ENCODE measurements at places on chromosomes 13 and 19. TPM values are rescaled to one million over a fixed set of nuclear protein-coding genes. Genes with fewer than 3 reads are reported as not detected.

The KIR3DL2 gene
- 0.18 TPM for total RNA-seq

- no peak overlapping the region for H3K27ac ChIP-seq
- no peaks in the 10 kb centered on the region for H3K27me3 ChIP-seq
- no peaks in the 10 kb centered on the region for H3K36me3 ChIP-seq
- DNase-seq = no peak
- H3K4me3 ChIP-seq = no peak overlapping the region
- peaks cover 13% of the 10 kb centered on the region for H3K4me1 ChIP-seq
These were observed 277.1 kb downstream of the KLF5 start for GRCh38 chr13:73335944-73336343.

The FFAR2 gene
- not detected for total RNA-seq

DNA sequence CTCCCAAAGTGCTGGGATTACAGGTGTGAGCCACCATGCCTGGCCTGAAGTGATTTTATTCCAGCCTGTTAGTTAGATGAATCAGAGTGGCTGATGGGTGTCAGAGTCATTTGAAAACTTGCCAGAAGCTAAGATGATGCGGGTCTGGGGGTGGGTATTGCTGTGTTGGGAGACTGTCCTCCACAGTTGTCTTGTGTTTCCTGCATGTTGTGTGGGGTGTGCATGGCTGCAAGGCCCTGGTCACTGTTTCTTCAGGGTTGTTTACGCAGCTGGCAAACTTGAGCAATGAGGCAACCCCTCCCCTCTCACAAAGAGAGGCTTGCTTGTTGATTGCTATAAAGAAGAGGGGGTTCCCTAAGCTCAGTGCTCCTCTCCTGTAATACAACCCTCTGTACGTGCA is 71.8 kb downstream of the TRPM4 start:
- DNase-seq = no peak
- H3K4me3 ChIP-seq = no peak overlapping the region
- H3K27ac ChIP-seq = no peak overlapping the region
- H3K27me3 ChIP-seq = peaks cover 11% of the 10 kb centered on the region
- peaks cover 17% of the 10 kb centered on the region for H3K4me1 ChIP-seq

DNA sequence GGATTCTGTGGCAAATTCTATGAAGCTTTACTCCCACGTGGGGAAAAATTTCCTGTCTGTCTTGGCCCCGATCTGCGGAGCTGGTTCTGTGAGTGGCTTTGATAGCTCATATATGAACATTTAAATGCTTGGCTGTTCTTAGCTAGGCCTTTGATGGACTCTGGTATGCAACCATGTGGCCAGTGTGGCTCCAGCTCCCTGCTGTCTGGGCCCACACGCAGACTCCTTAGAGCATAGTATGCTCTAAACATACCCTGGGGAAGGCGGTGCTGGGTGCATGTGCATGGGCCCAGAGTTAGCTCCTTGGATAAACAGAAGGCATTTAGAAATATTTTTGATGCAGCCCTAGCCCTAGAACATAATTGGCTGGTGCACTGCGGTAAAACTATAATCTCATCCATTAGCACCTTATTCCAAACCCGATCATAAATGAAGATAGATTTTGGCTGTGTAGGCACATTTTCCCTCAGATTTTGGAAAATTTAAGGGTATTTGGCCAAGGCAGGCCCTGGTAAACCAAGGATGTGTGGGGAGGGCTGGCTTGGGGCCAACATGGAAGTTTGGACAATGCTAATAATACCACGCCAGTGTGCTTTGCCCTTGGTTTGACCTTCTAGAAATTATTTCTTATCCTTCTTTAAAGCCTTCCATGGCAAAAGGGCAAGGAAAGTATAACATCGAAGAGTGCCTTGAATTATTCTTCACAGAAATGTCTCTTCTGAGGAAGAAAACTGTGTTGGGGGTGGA is 153.5 kb downstream of the LMO7 start:
- H3K4me3 ChIP-seq = no peak overlapping the region
- no peak for DNase-seq
- peaks cover 8% of the 10 kb centered on the region for H3K36me3 ChIP-seq
- H3K27me3 ChIP-seq = no peaks in the 10 kb centered on the region
- no peak overlapping the region for H3K27ac ChIP-seq

GRCh38 chr19:38152461-38153379 is 71.3 kb downstream of the DPF1 start:
- no peaks in the 10 kb centered on the region for H3K4me1 ChIP-seq
- H3K4me3 ChIP-seq = no peak overlapping the region
- DNase-seq = no peak
- H3K27me3 ChIP-seq = no peaks in the 10 kb centered on the region

DNA sequence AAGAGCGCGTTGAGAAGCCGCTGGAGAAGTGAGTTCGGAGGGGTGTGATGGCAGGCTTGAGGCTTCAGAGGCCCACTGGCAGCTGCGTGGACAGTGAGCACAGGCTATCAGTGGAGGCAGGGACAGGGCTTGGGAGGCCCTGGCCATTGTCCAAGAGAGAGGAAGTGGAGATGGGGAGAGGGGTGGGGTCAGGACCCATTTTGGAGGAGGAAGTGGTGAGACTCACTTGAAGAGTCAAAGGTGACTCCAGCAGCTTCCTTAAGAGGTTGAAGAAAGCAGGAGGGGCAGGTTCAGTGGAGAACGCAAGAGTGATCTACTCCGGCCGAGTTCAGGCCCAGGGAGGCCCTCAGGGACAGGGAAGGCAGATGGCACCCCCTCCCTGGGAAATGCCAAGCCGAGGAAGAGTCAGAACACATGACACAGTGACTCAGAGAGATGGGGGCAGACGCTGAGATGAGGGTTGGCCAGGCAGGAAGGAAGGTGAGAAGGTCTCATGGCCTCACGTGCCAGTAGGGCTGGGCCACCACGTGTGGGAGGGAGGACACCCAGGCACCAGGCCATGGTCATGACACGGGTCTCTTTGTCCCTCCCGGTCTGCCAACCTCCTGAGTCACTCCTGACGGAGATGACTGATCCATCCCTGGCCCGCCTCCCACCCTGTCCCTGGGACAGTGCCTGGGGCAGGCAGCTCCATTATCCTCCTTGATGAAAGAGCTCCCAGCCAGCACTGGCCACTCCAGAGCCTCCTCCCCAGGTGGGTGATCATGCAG is 10.1 kb upstream of the CD22 start:
- peak overlapping the region; percentile 50 for H3K27ac ChIP-seq
- H3K36me3 ChIP-seq = no peaks in the 10 kb centered on the region
- H3K4me3 ChIP-seq = no peak overlapping the region
- peaks cover 15% of the 10 kb centered on the region for H3K27me3 ChIP-seq
- DNase-seq = no peak
- H3K4me1 ChIP-seq = peaks cover 8% of the 10 kb centered on the region

GRCh38 chr19:507286-508203 is at the start of gene TPGS1:
Gene TPGS1 (plus strand): TSS chr19:507497. CDS start chr19:507507, 10 bp downstream.
- H3K27me3 ChIP-seq = peaks cover 3% of the 10 kb centered on the region
- H3K4me3 ChIP-seq = peak within 1 kb of the TSS; percentile 92
- H3K27ac ChIP-seq = peak within 1 kb of the TSS; percentile 98
- peaks cover 12% of the 10 kb centered on the region for H3K36me3 ChIP-seq
- H3K4me1 ChIP-seq = peaks cover 33% of the 10 kb centered on the region

GRCh38 chr13:21998279-21998990 is 327.6 kb downstream of the FGF9 start:
- H3K4me3 ChIP-seq = no peak overlapping the region
- peaks cover 3% of the 10 kb centered on the region for H3K27me3 ChIP-seq
- H3K36me3 ChIP-seq = no peaks in the 10 kb centered on the region
- no peak overlapping the region for H3K27ac ChIP-seq
- no peaks in the 10 kb centered on the region for H3K4me1 ChIP-seq
